ENCODE measurements at places on chromosomes 7 and 10.

- H3K27me3 ChIP-seq = no peaks in the 10 kb centered on the region
- no peak overlapping the region for H3K27ac ChIP-seq
- H3K4me1 ChIP-seq = peaks cover 88% of the 10 kb centered on the region
- DNase-seq = no peak
- no peaks in the 10 kb centered on the region for H3K36me3 ChIP-seq
Measured at GRCh38 chr10:51244309-51244708, 170.0 kb downstream of the PRKG1 start.

GRCh38 chr10:46231087-46231486 lies 55.7 kb upstream of the ANTXRL start:
- no peak for DNase-seq
- H3K27me3 ChIP-seq = no peaks in the 10 kb centered on the region
- no peaks in the 10 kb centered on the region for H3K4me1 ChIP-seq
- no peaks in the 10 kb centered on the region for H3K36me3 ChIP-seq
- no peak overlapping the region for H3K27ac ChIP-seq

- no peaks in the 10 kb centered on the region for H3K36me3 ChIP-seq
- no peak for DNase-seq
- H3K27ac ChIP-seq = no peak overlapping the region
- no peaks in the 10 kb centered on the region for H3K27me3 ChIP-seq
- no peaks in the 10 kb centered on the region for H3K4me1 ChIP-seq
- no peak overlapping the region for H3K4me3 ChIP-seq
Measured at GRCh38 chr7:38664972-38665371, 33.8 kb upstream of the AMPH start.

GRCh38 chr10:68235581-68235980 lies 3.7 kb upstream of the ATOH7 start:
- H3K36me3 ChIP-seq = no peaks in the 10 kb centered on the region
- H3K27ac ChIP-seq = no peak overlapping the region
- no peak for DNase-seq
- no peak overlapping the region for H3K4me3 ChIP-seq
- H3K27me3 ChIP-seq = no peaks in the 10 kb centered on the region

DNA sequence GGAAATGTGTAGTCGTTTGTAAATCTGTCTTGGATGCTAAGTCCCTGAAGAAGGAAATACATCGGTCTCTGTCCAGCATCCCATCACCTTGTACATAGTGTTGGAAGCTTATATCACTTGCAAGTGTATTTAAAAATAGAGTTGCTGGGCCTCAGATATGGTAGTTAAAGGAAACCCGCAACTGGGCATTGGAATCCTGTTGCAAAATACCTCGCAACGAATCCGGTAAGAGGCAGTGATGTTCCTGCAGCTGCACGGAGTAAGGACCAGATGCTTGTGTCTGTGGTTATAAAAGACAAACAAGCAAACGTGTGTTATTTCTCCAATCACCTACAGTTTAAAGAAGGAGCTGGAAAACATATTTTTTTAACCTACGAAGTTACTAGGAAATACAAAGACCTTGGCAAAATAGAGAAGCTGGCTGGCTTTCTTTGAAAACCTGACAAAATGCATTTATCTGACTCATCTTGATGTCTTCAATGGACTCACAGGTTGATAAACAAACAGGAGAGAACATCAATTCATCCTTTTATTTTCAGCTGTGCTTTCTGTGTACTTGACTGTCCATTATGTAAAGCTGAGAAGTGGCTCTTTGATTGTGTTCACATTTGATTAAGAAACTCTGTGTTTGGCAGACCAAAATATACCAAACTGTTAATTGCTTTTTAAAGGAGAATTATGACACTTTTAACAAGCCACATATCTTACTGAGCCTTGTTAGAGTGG lies 326.4 kb downstream of the SFMBT2 start:
- no peak overlapping the region for H3K4me3 ChIP-seq
- no peaks in the 10 kb centered on the region for H3K36me3 ChIP-seq
- no peak for DNase-seq
- H3K27me3 ChIP-seq = no peaks in the 10 kb centered on the region

DNA sequence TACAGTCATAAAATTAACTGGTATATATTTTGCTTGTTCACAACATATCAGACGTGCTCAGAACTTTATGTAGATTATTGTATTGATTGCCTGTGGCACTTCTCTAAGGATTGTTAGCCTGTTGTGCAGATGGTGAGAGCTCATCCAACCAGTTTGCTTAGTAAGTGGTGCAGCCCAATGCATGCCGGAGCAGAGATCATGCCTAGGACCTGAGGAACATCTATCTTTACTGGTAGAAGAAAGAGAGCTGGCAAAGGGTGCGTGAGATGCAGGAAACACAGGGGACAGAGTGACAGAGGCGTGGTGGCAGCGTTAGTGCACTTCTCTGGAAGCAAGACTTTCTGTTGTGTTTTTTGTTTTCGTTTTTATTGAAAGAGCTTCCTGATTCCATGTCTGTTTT lies 35.9 kb downstream of the CCM2 start:
- peaks cover 7% of the 10 kb centered on the region for H3K36me3 ChIP-seq
- no peaks in the 10 kb centered on the region for H3K4me1 ChIP-seq
- H3K27me3 ChIP-seq = no peaks in the 10 kb centered on the region
